ENCODE measurements at places on chromosomes 1 and 21.
A peak's percentile ranks its signal among the peaks of the same experiment; 100 is the strongest.

DNA sequence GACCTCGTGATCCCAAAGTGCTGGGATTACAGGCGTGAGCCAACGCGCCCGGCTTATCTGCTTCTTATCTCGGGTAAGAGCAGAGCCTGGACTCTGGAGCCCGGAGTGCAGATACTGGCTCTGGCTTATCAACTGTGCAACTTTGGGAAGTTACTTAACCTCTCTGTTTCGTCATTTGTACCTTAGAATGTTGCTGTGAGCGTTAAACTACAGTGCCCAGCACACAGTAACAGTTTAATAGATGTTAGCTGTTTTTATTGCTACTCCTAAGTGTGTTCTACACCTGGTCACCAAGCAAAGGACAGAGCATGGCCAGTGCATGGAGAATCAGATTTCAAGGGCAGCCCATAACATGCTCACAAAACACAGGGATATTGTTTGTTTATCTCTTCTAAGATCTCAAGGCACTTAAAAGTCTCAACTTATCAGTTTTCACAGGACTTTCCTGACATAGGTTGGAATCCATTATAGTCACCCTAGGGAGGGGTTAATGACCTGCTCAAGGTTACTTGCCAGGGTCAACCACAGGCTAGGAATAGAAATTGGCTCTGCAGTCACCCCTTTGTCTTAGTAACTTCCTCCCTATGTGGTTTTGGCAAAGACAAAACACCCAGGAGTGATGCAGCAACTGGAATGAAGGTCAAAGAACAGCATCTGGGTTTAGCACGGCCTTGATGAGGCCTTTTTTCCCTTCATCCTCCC lies 22.5 kb upstream of the SRP9 start:
- DNase-seq = peak; percentile 99

GRCh38 chr21:29056538-29057050 lies 16.9 kb downstream of the CCT8 start:
- no peak for DNase-seq

DNA sequence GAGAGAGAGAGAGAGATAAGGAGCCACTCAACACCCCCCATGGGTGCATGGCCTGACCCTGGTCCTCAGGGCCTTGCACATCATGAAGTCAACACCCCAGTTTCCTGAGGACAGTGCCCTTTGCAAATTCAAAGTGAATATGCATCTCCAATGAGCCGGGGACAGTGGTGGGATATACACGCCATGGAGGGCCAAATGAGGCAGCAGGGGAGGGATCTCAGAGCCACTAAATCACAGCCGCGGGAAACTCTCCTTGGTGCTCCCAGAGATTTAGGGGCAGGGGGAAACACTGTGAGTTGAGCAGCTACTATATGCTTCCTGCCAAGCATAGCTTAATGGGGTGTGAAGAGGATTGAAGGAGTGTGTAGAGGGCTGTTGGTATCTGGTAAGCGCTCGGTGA lies 35.5 kb downstream of the MATN1 start:
- DNase-seq = no peak

DNA sequence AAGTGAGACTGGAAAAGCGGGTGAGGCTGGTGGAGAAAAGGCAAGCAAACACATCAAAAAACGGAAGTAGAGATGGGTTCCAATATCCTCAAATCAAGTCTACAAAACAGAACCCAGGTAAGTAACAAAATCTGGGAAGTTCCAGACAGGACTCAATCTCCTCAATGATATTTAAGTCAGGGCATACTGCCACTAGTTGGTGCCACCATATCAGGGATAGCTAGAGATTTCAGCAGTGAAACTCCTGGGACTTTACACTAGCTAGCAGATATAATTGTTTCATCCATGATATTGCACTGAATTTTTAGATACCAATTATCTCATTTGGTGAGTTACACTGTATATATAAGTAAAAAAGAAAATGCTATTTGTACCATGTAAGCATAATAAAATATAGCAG lies 52.0 kb downstream of the EYA3 start:
- DNase-seq = no peak

DNA sequence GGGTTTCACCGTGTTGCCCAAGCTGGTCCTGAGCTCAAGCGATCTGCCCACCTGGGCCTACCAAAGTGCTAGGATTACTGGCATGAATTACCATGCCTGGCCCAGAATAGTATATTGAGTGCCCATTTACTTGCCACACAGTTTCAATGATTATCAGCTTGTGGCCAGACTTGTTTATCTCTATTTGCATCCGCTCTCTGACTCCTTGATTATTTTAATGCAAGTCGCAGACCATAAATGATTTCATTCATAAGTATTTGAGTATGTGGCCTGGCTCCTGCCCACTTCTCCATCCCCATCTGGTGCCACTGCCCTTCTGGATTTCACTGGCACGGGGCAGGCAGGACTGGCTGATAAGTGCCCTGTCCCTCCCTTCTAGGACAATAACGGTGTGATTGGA lies 18.2 kb upstream of the TRNAU1AP start:
- no peak for DNase-seq

Measured in RPMI7951 (cell line).